ENCODE measurements at places on chromosomes 6 and 20.
A peak's percentile ranks its signal among the peaks of the same experiment; 100 is the strongest.

GRCh38 chr20:5191829-5192569 is 65.2 kb downstream of the CDS2 start:
- DNase-seq = peak; percentile 86

DNA sequence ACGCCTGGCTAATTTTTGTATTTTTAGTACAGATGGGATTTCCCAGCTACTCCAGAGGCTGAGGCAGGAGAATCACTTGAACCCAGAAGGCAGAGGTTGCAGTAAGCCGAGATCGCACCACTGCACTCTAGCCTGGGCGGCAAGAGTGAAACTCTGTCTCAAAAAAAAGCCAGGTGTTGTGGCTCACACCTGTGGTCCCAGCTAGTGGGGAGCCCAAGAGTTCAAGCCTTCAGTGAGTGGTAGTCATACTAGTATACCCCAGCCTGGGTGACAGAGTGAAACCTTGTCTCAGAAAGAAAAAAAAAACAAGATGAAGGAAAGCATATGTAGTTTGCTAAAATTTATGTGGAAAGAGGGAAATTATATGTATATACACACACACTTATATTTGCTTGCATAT is 20.0 kb upstream of the POU5F1 start:
- DNase-seq = no peak

DNA sequence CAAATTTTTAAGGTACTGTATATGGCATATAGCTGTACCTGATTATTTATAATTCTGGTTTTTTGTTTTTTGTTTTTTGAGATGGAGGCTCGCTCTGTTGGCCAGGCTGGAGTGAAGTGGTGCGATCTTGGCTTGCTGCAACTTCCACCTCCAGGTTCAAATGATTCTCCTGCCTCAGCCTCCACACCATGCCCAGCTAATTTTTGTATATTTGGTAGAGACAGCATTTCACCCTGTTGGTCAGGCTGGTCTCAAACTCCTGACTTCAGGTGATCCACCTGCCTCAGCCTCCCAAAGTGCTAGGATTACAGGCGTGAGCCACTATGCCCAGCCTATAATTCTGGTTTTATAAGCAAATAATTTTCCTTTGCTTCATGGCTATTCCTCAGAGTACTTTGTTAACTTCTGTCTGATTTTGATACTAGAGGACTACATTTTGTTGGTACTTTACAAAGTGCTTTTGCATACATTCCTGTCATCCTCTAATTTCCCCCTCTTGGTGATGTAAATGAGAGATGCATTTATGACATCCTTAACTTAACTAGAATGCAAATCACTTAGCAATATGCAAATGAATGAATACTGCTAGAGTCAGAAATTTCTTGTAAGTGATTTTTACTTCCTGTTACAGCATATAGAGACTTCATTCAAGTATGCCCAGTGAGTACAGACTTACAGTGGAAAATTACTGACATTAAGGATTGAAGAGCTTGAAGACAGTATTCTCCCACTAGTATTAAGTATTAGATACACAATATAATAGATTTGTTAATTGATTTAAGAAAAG is 35.7 kb upstream of the ARID1B start:
- no peak for DNase-seq

GRCh38 chr6:129494586-129494985 is 215.4 kb downstream of the ARHGAP18 start:
- no peak for DNase-seq

DNA sequence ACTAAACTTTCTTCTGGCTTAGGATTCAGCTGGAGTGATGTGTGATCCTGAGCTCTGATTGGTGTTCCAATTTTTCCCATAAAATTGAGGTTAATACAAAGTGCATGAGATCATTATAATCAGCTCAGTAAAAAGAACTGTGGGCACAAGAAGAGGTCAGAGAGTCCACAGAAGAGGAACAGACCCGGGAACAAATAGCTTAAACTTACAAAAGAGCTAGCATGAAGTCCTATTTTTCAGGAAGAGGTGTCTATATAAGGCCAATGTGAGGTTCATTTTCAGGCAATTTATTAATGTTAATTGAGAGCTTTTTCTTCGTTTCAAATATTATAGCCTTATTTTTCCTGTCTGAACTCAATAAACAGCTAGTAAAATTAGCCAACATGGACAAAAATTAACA is 26.9 kb upstream of the STX11 start:
- no peak for DNase-seq

DNA sequence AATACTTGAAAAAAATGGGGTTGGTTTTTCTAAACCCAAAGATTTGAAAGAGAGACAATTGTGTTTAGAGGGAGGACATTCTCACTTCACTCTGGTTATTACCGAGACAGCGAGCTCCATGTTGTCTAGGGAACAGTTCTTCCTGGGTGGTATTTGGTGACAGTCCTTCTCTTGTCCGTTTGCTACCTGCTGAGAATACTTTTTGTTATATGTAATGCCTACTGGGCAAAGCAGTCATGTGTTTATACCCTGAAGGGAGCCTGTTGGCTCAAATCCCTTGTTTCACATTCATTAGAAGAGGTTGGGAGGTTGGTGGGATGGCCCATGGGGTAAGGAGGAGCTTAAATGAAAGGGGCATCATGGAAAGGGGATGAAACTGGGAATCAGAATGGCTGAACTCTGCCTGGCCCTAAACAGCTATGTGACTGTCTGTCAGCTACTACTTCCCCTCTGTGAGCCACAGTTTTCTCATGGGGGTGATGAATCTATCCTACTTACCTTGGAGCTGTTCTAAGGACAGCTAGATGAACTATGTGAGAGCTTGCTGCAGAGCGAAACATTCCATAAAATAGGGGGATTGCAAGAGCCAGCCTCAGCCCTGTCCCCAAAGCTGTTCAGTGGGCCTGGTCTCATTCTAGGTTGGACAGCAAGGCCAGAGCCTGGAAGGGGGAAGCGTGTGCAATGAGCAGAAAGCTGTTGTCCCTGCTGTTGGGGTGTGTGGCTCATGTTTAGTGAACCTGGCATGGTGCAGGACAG is 43.5 kb downstream of the FNDC1 start:
- DNase-seq = no peak

DNA sequence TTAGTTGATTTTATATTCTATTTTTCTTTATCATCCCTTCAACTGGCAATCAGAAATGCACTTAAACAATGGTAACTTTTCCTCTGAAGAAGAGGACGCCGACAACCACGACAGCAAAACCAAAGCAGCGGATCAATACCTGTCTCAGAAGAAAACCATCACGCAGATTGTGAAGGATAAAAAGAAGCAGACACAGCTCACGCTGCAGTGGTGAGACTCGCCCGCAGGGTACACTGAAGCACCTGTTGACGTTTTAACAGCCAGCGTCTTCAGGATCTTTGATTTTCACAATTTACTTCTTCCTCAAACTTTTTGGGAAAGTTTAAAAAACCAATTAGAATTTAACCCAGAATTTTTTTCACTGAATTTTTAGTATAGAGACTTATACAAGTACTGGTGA is 701 bp downstream of the RFX6 start:
- no peak for DNase-seq

DNA sequence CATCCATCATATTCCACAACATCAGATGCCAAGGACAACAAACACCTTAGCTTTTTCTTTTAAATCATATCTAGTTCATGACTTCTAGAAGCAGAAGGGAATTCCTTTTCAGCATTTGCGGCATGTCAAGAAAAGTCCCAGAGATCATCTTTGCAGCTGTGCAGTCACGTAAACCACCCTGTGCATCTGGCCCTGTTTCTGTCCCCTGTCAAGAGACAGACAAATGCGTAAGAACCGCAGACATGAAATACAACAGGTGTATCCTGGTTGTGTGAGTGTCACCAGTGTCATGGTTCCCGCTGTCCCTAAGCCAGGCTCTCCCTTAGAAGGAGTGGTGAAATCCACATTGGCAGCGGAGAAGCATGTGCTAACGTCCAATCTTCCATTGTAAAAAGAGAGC is 28.1 kb downstream of the LY86 start:
- DNase-seq = no peak

- DNase-seq = peak; percentile 54
These were observed 21.6 kb downstream of the C6orf163 start for GRCh38 chr6:87366072-87366827.

DNA sequence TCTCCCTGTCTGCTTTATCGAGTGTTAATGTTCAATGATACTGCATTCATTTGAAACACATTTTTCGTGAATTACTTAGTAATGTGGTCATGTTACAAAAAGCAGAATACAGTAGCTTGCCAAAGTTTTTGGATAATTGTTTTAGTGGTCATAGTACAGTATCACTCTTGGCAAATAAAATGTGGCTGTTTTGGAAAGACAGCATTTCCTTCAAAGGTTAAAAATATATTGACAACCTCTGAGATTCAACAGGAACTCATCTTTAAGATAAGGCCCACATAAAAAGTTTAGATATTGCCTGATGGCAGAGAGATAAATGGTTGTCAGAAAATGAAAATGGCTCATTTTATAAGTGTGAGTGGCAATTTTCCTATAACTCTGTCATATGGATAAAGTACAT is 297.7 kb upstream of the MAN1A1 start:
- DNase-seq = peak; percentile 46

- peak; percentile 88 for DNase-seq
These were observed 118.2 kb upstream of the RIPOR2 start for GRCh38 chr6:25053875-25054371.

GRCh38 chr6:70376628-70377027 is 36.7 kb upstream of the FAM135A start:
- DNase-seq = no peak

DNA sequence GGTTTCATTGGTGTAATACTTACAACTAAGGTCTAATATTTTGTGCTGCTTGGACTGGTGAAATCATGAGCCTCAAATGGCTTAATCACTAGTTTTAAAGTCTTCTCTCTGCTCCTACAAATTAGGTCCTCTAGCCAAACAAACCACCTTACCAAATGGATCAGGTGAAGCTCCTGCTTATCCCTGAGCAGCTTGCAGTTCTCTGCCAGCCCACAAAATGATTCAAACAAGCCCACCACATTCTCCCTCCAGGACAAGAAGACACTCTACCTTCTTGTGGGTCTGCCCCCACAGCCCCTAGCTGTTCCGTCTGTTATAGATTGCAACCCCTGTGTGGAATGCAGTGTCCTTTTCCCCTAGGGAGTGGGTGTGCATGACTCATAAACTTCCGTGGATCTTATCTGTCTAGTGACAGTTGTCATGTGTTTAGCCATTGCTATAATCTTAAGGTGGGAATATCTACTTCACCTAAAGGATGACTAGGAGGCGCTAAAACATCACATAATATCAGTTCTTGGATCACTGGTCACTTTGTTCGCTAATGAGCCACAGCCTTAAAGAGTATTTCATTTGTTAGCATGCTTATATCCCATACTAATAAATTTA is 940.5 kb upstream of the MANEA start:
- DNase-seq = no peak

DNA sequence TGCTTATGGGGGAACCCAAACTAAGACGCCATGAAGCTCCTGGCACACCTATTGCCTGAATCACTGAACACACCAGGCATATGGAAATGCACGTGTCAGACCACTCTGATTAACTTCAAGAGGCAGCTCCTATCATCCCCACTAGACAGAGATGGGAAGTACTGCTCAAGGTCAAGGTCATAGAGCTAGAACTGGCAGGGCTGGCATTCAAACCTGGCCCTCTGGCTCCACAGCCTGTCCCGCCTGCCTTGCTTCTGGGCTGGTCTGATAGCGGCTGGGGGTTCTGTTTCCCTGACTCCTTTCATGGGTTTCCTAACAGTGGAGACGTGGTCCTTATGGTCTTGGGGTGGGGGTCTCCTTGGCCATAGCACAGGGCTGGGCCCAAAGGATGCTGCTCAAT is 22.6 kb upstream of the DSN1 start:
- no peak for DNase-seq
